ENCODE measurements at places on chromosomes 16 and 17.

DNA sequence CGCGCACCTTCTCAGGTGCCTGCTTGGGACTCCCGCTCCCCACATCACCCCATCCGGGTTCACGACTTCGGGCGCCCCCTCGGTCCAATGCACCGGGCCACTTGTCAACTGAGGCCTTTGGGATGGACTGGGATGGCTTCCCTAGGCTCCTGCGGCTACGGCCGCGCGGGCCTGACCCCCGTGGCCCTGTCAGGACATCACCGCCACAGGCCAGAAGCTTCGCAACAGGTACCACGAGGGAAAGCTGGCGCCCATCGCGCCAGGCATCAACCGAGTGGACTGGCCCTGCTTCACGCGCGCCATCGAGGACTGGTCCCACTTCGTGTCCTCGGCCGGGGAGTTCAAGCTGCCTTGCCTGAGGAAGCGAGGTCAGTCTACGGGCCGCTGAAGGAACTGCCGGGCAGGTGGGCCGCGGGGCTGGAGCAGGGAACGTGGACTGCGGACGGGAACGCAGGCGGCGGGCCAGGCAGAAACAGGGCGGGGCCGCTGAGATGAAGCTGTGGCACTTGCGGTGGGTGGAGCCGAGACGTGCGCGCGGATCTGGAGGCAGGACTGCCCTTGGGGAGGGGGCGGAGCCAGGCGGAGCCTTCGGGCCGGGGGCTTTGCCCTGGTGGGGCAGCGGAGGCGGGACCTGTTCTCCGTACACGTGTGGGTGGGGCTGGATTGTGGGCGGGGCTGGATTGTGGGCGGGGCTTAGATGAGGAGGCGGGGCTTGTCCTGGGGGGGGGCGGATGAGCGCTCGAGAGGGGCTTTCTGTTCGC, 13.7 kb upstream of the CNGB1 start:
- DNase-seq, result peak; percentile 59

GRCh38 chr17:33028778-33029177, 37.1 kb downstream of the SPACA3 start:
- DNase-seq, result no peak

DNA sequence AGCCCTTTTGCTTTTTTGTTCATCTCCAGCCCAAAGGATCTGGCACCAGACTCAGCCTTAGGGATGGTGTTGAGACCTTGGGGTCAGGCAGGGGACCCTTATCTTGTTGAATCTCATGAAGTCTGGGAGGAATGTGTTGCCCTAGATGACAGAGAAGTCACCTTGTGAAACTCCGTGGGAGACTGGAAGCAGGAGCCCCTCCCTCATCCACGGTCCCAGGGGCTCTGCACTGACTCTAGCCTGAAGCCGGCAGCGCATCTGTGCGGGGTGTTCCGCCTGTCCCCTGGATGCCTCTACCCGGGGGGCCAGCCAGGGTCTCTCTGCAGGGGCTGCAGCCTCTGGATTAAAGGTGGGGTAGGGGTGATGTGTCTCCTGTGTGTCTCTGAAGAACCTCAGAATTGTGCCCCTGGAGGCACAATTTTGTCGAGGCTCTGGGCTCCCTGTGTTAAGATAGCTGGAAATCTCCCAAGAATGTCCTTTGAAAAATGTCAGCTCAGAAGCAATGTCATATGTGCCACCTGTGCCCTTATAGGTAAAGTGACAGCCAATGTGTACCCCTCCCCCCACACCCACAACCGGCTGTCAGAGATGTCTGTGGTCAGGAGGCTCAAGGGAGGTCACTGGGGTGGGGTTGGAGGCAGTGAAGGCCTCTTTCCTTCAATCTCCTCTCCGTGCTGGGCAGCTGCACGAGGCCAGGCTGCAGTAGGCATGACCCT, 32.1 kb upstream of the CDC42EP4 start:
- DNase-seq, result no peak

- DNase-seq, result no peak
Measured at GRCh38 chr16:20399185-20399584, 5.4 kb downstream of the PDILT start.

- no peak for DNase-seq
Measured at GRCh38 chr16:6897876-6898485, 434.7 kb upstream of the RBFOX1 start.

- DNase-seq, result no peak
Measured at GRCh38 chr16:4704491-4704890, 11.1 kb downstream of the NUDT16L1 start.

DNA sequence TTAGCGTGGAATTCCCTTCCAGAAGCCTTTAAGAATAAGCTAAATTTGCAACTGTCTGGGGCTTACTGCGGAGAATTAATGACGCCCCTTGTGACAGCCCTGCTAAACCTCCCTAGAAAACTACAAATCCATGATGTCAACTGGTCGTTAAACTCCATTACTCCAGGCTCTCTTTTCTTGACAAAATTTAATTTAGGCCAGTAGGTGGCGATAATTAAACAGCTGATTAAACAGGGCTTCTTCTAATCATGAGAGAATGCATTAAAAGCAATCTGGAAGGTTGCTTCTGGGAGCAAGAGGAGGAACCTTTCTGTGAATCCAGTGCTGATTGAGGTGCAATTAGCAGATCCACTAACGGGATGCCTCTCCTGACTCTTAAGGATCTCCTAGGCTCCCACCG, 8.1 kb upstream of the NLRP1 start:
- DNase-seq, result peak; percentile 12

GRCh38 chr17:39139161-39139511, 12.3 kb downstream of the PLXDC1 start:
- peak; percentile 88 for DNase-seq

DNA sequence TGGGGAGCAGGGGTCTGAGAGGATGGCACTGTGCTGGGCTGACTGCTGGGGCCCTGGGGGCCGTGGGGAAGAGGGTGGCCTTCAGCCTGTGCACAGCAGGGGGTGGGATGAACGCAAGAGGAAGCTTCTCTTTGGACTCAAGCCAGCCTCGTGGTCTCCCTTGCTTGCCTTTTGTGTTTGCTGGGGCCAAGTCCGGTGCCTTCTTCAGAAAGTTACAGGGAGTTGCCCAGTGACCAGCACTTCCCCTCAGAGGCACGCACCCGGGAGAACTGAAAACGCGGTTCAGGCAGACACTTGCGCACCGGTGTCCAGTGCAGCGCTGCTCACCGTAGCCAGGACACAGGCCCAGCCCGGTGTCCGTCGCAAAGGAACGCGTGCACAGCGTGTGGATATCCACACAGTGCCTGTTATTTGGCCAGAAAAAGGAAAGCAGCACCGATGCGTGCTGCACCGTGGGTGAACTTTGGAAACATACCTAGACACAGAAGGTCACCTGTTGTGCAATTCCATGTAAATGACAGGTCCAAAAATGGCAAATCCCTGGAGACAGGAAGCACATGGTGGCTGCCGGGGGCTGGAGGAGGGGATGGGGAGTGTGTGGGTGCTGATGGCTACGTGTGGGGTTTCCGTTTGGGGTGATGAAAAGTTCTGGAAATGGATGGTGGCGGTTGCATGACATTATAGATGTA, 29.4 kb upstream of the NUDT16L1 start:
- DNase-seq, result no peak

DNA sequence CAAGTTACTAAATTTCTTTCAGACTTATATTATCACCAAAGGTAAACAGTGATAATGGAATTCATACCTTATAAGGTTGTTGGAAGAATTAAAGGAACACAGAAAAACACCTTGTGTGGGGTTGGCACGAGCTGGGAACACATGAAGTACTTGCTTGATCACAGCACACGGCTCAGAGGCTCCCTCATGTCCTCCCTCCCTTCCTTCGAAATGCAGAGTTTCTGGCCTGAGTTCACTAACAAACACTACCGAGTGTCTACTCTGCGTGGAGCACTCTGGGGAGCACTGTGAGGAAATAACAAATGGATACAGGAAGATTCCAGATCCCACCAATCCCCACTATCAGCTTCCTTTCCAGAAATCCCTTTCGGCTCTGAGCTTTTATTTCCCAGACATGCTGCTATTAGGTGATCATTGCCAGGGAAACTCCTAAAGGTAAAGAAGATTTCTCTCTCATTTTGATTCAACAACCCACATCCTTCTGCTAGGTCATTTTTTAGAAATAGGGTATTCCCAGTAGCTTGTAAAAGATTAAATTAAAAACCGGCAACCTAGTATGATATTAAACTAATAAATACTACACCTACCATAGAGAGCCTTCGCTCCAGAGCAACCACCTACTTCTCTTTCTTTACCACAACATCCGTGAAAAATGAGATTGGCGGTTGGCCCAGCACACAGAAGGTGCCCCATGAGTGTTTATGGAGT, 6.1 kb upstream of the HNF1B start:
- DNase-seq, result no peak

DNA sequence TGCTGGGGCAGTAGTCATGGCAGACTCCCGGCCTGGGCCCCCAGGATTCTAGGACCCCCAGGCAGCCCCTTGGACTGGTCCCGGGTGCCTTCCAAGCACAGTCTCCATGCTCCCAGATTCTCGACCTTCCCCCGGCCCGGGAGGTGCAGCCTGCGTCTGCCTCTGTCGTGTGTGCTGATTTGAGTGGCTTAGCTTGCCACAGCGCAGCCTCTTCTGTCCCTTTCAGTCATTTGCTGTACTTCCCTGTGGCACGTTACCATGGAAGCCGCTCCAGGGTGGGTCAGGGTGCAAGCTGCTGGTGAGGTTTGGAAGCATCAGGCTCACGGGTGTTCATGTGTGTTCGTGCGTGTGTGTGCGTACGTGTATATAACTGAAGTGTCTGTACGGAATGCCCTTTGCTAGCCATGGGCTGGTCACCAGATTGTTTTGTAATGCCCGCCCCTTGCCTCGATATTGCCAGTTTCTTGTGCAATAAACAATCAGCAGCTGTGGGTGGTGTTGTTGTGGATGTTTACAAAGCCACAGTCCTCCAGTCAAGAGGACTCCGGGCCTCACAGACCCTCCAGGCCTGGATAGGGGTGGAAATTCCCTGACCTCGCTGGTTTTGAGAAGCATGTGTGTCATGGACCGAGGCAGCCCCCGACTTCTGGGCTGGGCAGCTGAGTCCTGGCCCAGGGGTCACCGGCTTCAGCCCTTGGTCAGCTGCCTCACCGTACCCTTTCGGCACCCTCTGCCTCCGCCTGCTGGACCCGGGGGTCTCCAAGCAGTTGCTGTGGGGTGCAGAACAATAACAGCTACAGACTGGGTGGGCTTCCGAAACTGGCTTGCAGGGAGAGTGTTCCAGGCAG, 9.7 kb upstream of the CLEC18A start:
- DNase-seq, result no peak

DNA sequence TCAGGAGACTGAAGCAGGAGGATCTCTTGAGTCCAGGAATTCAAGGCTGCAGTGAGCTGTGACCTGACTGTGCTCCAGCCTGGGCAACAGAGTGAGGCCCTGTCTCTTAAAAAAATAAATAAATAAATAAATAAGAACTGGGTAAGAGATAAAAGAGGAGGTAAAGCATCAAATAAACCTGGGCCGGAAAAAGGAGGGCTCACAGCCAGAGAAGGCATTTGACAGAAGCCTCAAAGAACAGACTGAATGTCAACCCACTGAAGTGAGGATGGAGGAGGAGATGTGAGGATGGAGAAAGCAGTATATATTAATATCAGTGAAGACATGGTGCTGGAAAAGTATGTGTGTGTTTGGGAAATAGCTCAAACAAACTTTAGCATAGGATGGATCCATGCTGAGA, 6.1 kb downstream of the NOG start:
- no peak for DNase-seq

DNA sequence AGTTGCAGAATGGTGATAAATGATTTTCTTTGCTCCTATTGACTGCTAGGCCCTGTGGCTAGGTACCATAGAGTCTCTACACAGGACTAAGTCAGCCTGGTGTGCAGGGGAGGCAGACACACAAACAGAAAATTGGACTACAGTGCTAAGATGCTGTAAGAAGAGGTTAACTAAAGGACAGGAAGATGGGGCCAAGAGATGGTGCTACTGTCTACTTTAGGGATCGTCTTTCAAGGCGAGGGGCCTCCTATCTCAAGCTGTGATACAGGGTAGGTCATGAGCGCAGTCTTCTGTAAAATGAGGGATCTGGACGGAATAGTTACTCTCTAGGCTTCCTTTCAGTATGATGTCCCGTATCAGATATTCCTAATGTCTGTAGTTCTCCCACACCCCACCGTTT, 817 bp downstream of the NME1 start:
- no peak for DNase-seq

GRCh38 chr16:59144326-59144725, 410.2 kb upstream of the GOT2 start:
- DNase-seq, result no peak

GRCh38 chr17:28807925-28808634, 34.5 kb downstream of the FAM222B start:
- DNase-seq, result peak; percentile 59

Measured in NCI-H226 (cell line).